Cortex of kidney (tissue), 1 donor: ENCODE measurements at places on chromosomes 12 and 14.

DNA sequence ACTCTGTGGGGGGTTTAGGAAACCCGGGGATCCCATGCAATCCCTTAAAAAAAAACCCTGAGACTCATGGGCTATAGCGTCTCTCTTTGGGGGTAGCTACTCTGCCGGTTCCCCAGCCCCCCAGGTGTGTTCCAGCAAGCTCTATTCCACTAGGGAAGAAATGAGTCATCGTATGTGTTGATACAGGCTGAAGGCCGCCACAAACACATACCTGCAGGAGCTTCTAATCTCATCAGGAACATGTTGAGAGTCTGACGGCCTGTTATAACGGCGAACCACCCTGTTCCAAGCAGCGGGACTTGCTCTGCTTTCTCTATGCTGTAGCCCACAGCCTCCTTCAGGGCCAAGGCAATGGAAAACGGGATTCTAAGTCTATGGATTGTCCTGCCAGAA, 977 bp upstream of the KRT5 start:
- no peak for DNase-seq

DNA sequence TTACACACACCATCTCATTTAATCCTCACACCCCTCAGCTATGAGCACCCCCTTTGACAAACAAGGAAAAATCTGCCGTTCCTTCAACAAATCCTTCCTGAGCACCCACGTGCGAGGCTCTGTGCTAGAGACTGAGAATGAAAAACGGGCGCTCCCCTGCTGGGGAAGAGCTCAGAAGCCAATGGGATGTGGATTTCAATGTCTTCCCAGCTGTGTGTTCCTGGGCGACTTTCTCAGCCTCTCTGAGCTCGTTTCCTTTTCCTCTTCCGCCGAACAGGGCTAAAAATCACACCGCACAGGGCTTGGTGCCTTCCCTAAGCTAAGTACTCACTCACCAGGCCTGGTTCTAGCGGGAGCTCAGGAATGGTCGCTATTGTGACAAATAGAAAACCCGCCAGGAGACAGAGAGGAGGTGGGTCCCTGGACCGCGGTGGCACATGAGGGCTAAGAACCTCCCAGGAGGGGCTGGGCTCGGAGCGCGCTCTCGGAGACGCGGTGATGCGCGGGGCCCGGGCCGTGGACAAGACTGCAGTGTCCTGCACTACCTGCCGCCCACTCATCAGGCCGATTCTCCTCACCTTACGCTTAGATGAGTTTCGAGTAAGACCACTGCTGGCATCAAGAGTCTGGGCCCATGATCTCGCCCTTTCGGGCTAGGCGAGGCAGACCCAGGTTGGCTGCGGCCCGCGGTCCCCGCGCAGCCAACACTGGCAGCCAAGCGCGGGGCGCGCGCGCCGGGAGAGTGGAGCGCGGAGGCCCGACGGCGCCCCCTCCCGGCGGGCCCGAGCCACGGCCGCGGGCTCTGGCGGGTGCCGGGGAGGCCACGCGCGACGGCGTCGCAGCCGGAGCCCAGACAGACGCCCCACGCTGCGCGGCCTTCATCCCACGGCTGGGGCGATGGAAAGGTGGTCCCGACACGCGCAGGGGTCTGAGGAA, 17.0 kb downstream of the ZDHHC22 start:
- no peak for DNase-seq

- DNase-seq, result no peak
Observed at GRCh38 chr12:132547205-132547740, 57.3 kb downstream of the FBRSL1 start.

DNA sequence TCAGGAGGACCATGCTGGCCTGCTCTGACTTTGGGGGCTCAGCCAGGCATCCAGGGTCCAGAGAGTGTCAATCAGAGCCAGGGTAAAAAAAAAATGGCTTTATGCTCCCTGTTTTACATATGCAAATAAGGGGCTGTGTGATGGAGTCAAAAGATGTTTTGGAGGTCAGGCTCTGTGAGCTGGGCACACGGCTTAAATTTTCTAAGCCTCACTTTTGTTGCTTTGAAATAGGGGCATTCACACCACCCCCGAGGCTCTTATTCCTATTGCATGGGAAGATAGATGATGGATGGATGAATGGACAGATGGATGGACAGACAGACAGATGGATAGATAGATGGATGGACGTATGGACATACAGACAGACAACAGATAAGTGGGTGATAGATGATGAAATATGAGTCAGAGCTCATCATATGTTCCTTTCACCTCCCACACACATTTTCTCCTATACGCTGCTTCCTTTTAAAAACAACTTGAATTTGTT, 42.7 kb downstream of the RIN3 start:
- no peak for DNase-seq

GRCh38 chr12:45883187-45883586, 107.2 kb downstream of the SCAF11 start:
- no peak for DNase-seq

DNA sequence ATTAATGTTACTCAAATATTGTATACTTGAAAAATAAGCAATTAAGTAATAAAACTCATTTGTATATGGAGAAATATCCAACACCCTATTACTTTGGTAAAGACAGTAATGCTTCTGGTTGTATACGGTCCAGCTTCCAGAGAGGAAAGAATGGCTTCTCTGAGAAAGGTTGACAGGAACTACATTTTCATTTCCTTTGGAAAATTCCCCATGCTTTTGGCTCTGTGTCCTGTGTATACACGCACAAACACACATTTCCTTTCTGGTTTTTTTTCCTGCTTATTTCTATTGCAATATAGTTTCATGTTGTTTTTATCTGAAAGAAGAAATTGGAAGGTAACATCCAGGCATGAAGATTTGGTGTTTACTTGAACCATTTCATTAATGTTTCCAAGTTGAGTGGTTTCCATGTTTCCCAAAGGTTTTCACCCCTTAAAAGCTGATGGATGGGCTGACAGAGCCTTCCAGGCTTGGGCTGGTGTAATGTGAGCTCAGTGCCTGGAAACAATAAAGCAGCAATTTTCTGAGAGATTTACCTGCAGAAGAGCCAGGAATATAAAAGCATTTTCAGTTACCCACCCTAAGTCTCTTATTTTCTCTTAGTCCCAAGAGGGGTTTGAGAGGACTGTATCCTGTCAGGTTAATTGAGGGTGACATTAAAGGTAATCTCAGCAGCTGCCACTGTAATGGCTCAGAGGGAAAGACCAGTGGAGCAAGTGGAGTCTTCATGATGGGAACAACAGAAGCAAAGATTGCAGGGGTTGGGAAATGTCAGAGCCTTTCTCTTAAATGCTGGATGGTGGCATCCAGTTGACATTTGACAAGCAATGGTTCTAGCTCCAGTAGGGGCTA, 33.4 kb upstream of the TMTC1 start:
- no peak for DNase-seq

DNA sequence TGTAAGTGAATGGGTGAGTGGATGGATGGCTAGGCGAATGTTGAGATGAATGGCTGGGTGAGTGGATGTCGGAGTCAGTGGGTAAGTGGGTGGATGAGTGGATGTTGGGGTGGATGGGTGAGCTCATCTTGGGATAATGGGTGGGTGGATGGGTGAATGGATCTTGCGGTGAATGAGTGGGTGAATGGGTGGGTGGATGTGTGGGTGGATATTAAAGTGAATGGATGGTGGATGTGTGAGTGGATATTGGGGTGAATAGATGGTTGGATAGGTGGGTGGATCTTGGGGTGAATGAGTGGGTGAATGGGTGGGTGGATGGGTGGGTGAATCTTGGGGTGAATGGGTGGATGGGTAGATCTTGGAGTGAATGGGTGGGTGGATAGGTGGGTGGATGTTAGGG, 51.9 kb downstream of the CMKLR1 start:
- no peak for DNase-seq

- DNase-seq, result no peak
Observed at GRCh38 chr12:57891542-57892228, 45.2 kb upstream of the CTDSP2 start.

DNA sequence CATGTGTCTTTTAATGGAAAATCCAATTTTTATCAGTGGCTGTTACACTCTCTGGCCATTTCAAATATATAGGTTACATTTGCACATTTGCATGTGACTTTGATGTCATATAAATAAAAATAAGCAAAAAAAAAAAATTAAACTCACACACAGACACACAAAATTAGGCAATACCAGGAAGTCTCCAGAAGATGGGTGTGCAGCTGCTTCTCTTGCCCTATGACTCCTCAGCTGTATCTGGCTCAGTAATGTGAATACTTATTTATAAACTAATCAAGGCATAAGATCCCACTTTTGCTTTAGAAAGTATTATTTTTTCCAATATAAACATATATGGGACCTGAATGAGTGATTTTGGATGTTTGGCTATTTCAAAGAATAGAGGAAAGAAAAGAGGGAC, 461.1 kb downstream of the LRIG3 start:
- DNase-seq, result no peak

DNA sequence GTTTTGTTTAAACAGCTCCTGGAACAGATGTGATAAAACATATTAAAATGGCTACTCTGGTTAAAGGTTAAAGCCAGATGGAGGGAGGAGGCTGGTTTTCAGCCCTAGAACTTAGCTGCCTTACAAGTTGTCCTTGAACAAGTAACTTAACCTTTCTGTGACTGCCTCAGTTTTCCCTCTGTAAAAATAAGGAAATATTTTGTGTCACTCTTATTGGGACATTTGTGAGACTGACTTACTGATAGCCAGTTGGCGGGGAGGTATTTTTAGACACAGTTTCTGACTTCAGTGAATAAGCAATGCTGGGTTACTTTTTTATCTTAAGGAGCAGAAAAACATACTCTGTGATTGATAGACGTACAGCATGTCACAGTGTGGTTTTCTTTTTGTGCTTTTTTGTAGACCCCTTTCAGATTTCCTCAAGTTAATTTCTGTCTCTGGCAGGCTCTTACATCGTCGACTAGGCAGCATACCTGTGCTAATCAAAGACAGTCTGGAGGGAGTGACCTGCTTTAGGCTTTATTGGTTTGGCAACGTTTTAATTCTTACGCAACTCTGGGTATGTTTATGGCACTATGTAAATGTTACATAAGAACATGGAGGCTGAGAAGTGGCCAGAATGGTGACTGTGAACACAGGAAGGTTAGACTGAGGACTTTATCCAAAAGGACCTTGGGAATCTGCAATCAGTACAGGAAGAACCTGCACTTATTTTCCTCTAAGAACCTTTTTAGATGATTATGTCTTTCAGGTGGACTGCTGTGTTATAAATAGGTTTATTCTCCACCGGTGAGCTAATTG, 3.3 kb downstream of the ACVR1B start:
- no peak for DNase-seq

- DNase-seq, result no peak
Observed at GRCh38 chr12:560691-561390, 101.1 kb downstream of the B4GALNT3 start.

- no peak for DNase-seq
Observed at GRCh38 chr14:59377491-59377890, 87.7 kb downstream of the GPR135 start.

- DNase-seq, result no peak
Observed at GRCh38 chr12:62621101-62621638, 154.5 kb downstream of the MON2 start.

DNA sequence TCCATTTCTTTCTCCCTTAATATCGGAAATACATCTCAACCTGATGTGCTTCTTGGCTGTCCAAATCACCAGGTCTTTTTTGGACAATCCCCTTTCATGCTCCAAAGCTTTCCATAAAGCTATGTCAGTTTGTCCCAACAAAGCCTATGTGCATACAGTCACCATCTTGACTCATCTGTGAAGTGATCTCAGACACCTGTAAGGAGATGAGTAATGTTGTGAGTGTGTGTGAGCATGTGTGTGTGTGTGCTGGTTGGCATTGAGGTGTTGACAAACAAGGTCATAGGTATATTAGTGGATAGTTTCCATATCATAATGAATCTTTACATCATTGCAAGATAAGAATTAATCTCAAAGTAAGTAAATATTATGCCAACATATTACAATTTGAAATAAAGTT, 1243.3 kb upstream of the SEL1L start:
- DNase-seq, result no peak

GRCh38 chr12:118430516-118430915, 54.2 kb downstream of the SUDS3 start:
- no peak for DNase-seq

DNA sequence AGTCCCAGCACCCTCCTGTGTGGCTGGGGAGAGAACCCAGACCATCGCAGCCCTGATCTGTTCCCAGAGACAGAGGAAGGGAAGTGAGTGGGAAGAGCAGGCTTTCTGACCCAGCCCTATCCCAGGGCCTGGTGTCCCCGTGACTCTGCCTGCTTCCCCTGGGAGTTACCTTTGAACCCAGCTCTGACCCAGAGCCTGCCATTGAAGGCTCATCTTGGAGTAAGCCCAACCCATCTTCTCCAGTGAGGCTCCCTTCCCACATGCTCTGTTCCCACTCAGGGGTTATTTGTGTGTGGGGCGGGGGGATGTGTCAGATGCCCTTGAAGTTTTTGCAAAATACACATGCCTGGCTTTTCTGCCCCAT, 6.0 kb downstream of the TMEM63C start:
- no peak for DNase-seq

DNA sequence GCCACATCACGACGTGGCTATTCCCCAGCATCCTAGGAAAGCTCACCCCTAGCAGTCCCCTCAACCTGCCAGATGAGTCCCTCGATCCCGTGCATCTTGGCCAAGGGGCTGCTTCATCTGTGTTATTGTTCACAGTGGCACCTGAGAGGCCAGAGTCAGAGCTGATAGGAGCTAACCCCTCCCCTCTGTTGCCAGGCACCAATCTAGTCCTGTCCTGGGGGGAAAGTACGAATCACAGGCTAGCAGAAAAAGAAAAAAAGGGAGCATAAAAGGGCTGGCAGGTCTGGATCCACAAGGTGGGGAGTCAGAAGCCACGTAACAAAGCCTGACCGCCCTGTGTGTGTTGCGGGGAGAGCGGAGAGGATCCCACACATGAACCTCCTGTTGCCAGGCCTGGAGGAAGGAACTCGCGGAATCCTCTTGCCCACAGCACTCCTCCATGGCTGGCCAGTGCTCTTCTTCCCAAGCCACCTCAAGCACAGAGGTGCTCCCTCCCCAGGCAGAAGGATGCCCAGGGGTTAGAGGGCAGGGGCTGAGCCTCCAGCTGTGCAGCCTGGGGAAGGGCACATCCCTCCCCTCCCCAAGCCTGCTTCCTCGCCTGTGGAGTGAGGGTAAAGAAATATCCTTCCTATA, 91.8 kb downstream of the ITPK1 start:
- DNase-seq, result no peak

DNA sequence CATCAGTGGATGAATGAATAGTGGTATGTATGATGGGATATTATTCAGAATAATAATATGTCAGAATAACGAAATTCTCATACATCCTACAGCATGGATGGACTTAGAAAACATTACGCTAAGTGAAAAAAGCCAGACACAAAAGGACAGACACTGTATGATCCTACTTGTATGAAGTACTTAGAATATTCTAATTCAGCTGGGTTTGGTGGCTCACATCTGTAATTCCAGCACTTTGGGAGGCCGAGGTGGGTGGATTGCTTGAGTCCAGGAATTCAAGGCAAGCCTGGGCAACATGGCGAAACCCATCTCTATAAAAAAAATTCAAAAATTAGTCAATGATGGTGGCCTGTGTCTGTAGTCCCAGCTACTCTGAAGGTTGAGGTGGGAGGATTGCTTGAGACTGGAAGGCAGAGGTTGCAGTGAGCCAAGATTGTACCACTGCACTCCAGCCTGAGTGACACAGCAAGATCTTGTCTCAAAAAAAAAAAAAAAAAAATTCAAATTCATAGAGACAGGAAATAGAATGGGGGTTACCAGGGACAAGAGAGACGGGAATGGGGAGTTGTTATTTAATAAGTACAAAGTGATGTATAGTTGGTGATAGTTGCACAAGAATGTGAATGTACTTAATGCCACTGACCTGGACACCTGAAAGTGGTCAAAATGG, 132.3 kb downstream of the CHST11 start:
- DNase-seq, result no peak
